ENCODE measurements at places on chromosomes 13 and 19. TPM values are rescaled to one million over a fixed set of nuclear protein-coding genes. Genes with fewer than 3 reads are reported as not detected.

The ZNF99 gene
- 0.34 TPM for total RNA-seq

The CYP2S1 gene
- total RNA-seq = 0.52 TPM

The NFKBIB gene
- 19.3 TPM for total RNA-seq

The IGFL2 gene
- not detected for total RNA-seq

The FGF21 gene
- not detected for total RNA-seq

The MPND gene
- total RNA-seq = 23.7 TPM

The KRTDAP gene
- total RNA-seq = 0.75 TPM

The GAPDHS gene
- total RNA-seq = not detected

The TIMM13 gene
- 19.3 TPM for total RNA-seq

The ERCC2 gene
- total RNA-seq = 6.3 TPM

The TSSK6 gene
- 0.92 TPM for total RNA-seq

The RYR1 gene
- total RNA-seq = 1.0 TPM

The ZNF556 gene
- 9.0 TPM for total RNA-seq

The AMER2 gene
- under 0.01 TPM for total RNA-seq

The PLIN5 gene
- 48.5 TPM for total RNA-seq

The ADPRHL1 gene
- 1.8 TPM for total RNA-seq

The SHISA7 gene
- not detected for total RNA-seq

The RFPL4A gene
- total RNA-seq = not detected
